ENCODE measurements at places on chromosomes 1 and 21.

DNA sequence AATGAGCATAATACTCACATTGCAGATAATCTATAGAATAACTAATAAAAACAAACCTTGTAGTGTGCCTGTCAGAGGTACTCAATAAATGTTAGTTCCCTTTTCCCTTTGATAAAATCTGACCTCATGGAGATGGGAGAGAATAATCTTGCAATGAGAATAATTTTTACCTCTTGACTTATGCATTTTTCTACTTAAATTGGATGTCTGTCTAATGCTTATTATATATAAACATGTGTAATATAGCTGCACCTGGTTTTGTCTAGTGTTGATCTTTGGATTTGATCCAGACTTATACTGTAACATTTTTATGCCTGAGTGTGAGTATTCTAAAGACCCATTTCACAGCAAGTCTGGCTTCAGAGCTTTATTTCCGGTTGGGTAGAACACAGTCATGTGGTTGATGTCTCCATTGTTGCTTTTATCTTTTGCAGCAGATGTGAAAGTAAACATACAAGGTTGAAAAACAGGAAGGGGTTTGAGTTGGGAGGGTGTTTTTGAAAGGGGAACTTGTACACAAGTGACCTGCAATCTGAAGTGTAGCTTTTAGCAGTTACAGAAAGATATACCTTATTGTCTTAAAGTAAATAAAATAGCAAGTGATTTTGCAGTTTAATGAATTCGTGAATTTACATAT is 12.4 kb downstream of the EPB41 start:
- peak; percentile 65 for DNase-seq

- DNase-seq, result no peak
Measured at GRCh38 chr1:7868070-7868780, 15.4 kb upstream of the UTS2 start.

DNA sequence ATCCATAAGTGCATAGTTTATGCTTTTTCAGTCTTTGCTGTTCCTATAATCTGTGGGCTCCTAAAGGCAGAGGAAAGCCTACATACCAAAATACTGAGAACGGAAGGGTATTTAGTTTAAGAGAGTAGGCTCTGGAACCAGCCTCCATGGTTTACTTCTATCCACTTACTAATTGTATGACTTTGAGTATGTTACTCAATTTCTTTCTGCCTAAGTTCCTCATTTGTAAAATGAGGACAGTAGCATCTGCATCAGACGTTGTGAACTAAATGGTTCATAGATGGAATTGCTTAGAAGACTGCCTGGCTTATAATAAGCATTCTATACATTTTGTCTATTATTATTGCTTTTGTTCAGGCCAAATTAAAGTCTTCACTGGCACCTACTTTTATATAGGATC is 111.0 kb downstream of the NTNG1 start:
- DNase-seq, result no peak

GRCh38 chr21:36436829-36437744 is 42.8 kb downstream of the CLDN14 start:
- DNase-seq, result peak; percentile 84

DNA sequence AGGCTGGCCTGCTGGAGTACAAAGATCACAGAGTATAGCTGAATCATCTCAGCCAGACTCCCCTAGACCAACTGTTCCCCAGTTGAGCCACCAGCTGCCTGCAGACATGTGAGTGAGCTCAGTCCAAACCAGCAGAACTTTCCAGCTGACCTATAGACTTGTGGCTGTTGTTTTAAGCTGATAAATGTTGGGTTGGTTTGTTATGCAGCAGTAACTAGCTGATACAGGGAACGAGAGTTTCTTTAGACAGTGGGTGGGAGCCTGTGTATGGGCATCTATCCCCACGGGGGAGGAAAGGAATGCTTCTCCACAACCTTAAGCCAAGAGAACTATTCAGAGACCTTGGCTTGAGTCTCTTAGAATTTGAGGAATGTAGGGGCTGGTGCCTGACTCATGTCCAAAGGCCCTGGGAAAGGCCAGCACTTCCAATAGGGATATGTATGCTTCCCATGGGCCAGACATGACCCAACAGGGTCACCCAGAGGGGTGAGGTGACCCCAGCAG is 30.1 kb downstream of the SLC1A7 start:
- DNase-seq, result no peak

DNA sequence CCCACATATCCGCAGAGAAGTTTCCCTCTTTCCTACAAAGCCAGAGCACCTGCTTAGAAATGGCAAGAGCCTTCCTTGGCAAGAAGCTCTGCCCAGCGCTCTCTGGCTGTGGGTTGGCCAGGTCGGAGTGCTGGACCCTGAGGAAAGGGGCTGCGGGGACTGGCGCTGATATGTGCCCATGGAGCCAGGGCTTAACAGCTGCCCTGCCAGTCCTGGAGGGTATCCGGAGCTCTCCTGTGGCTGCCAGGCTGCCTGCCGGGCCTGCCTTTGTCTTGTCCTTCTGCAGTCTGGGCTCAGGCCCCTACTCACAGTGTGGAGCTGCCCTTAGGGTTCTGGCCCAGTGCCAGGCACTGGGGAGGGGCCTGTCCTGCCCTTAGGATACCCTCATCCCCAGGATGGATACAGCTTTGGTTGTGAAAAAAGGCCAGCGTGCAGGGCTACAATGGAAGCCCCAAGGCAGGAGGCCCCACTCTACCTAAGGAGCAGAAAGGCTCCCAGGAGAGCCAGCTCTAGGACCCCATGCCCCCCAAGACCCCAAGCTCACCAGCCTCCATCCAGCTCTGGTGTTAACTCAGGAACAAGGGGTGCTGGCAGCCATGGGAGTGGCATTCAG is 43.4 kb downstream of the KIAA1614 start:
- DNase-seq, result no peak

GRCh38 chr1:201554190-201554600 is 15.3 kb downstream of the NAV1 start:
- DNase-seq, result no peak

GRCh38 chr1:218953386-218953785 is 220.3 kb upstream of the LYPLAL1 start:
- DNase-seq, result no peak

GRCh38 chr1:181159451-181160140 is 71.1 kb downstream of the IER5 start:
- DNase-seq, result no peak

- DNase-seq, result peak; percentile 73
Measured at GRCh38 chr1:169802888-169803287, 8.2 kb upstream of the METTL18 start.

DNA sequence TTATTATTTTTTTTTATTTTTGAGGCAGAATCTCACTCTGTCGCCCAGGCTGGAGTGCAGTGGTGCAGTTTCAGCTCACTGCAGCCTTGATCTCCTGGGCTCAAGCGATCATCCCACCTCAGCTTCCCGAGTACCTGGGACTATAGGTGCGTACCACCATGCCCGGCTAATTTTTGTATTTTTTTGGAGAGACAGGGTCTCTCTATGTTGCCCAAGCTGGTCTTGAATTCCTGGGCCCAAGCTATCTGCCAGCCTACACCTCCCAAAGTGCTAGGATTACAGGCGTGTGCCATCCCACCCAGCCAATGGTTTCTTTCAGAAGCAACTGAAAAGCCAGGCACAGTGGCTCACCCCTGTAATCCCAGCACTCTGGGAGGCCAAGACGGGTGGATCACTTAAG is 2.3 kb downstream of the KRTCAP2 start:
- DNase-seq, result no peak

DNA sequence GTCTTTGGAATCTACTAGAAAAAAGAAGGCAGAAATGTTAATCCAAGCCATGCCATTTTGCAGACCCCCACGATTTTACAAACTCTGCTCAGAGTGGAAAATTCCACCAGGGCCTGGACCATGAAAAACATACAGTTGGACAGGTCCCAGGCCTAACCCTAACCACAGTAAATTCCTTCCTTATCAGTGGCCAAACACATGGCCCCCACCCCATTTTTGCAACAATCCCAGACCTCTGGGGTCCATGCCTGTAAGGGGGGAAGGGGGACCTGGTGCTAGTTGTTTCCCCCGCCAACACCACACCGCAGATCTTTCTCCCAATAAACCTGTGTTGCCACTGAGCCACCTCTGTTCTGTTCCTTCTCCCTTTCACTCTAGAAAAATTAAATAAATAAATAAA is 1352.7 kb downstream of the AMY1C start:
- DNase-seq, result no peak

DNA sequence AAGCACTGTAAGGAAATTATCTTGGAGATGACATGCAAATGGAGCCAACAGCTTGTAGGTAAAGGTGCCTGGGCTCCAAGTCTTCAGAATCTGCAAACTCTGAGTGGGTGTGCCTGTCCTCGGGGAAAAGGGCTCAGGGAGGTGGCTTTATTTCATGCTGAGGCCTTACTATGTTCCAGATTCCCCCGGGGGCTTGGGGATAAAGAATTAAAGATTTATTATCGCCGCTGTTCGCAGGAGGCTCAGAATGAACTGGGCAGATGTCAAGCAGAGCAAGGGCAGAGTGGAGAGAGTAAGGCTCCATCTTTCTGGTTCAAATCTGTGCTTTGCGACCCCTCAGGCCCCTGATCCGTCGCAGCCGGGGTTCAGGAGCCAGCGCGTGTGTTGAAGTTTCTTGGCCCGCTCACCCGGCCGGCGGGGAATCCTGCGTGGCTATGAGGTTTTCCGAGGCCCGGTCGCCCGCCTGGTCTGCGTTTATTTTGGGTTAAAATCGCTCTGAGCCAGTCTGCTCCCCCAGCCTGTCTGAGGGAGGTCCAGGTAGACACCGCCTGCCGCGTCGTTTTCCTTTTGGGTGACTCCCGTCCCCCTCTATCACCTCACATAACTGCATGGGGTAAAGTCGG is 19.5 kb downstream of the RHOU start:
- no peak for DNase-seq

DNA sequence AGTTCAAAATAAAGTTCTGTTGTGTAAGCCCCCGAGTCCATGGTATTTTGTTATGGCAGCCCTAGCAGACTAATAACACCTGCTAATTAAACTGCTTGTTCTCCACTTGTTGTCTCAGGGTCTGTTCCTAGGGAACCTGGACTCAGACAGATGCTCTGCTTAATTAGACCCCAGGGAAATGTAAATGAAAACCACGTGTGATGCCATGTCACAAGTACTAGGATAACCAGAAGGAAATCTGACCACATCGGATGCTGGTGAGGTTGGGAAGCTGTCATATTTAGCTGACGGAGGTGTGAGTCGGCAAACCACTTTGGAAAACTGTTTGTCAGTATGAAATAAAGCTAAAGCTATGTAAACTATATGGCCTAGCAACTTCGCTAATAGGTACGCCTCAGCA is 19.6 kb downstream of the EDN2 start:
- no peak for DNase-seq

- DNase-seq, result no peak
Measured at GRCh38 chr1:58702261-58703141, 2.6 kb upstream of the MYSM1 start.

GRCh38 chr1:91828583-91829281 is 57.2 kb downstream of the TGFBR3 start:
- no peak for DNase-seq

- no peak for DNase-seq
Measured at GRCh38 chr1:166884971-166885370, 8.9 kb upstream of the TADA1 start.

DNA sequence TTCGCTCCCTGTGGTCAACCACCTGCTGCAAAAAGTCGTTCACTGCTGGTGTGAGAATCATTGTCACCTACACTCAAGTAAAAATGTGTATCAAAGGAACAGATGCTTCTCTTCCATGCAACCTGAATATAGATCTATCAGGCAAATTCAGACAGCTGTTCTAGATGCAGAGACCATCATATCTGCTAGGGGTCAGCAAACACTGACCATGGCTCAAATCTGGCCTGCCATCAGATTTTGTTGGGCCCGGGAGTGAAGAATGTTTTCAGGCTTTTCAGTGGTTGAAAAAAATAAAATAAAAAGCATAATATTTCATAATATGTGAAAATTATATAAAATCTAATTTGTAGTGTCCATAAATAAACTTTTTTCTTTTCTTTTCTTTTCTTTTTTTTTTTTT is 199.6 kb downstream of the RGS7 start:
- no peak for DNase-seq

DNA sequence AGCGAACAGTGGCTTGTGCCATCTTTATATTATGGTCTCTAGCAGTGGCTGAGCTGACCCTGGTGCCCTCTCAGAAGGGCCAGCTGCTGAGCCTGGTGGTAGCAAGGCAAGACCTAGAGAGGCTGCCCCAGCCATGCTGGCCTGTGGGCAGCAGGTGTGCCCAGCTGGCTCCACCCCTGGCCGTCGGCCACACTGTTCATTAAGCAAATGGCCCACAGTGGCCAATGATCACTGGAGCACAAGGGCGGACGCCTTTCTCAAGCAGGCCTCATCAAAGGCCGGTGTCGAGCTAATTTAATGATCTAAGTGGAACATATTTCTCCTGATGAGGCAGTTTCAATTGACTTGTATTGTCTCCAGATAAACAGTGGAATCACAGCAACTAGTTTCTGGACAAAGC is 89.4 kb downstream of the GRIK3 start:
- DNase-seq, result no peak

- no peak for DNase-seq
Measured at GRCh38 chr1:7421471-7422075, 349.5 kb upstream of the VAMP3 start.

- no peak for DNase-seq
Measured at GRCh38 chr1:29324771-29325351, 88.5 kb downstream of the PTPRU start.

- no peak for DNase-seq
Measured at GRCh38 chr1:42168763-42169162, 4.2 kb upstream of the GUCA2A start.

- DNase-seq, result no peak
Measured at GRCh38 chr1:33899746-33900145, 35.9 kb downstream of the HMGB4 start.

DNA sequence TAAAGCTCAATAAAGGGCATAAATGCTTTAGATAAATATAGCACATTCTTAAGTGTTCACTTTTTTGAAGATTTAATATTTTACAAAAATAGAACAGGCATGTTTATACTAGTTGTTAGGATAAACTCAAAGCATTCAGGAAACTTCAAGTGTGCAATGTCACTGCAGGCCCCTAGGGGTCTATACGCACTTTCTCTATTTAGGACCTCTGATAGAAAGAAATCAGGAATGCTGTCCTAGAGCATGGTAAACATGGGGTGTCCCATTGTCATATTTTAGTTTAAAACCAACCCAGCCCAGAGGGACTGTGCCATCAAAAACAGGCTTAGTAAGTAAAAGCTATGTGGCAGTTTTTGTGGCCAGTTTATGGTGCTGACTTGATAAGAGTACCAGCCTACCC is 102.2 kb downstream of the BARHL2 start:
- DNase-seq, result no peak

DNA sequence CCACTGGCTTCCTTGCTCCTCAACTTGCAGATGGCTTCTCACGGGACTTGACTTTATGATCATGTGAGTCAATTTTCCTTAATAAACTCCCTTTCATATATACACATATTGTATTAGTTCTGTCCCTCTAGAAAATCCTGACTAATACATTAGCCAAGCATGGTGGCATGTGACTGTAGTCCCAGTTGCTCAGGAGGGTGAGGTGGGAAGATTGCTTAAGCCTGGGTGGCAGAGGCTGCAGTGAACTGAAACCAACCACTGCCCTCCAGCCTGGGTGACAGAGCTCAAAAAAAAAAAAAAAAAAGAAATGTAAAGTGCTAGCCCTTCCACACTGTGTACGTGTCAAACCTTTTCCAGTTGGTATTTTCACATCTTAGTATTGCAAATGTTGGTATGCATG is 857.0 kb downstream of the LTN1 start:
- DNase-seq, result peak; percentile 91

Measured in suppressor macrophage (primary cell).